ENCODE measurements at places on chromosomes 2 and 18.

DNA sequence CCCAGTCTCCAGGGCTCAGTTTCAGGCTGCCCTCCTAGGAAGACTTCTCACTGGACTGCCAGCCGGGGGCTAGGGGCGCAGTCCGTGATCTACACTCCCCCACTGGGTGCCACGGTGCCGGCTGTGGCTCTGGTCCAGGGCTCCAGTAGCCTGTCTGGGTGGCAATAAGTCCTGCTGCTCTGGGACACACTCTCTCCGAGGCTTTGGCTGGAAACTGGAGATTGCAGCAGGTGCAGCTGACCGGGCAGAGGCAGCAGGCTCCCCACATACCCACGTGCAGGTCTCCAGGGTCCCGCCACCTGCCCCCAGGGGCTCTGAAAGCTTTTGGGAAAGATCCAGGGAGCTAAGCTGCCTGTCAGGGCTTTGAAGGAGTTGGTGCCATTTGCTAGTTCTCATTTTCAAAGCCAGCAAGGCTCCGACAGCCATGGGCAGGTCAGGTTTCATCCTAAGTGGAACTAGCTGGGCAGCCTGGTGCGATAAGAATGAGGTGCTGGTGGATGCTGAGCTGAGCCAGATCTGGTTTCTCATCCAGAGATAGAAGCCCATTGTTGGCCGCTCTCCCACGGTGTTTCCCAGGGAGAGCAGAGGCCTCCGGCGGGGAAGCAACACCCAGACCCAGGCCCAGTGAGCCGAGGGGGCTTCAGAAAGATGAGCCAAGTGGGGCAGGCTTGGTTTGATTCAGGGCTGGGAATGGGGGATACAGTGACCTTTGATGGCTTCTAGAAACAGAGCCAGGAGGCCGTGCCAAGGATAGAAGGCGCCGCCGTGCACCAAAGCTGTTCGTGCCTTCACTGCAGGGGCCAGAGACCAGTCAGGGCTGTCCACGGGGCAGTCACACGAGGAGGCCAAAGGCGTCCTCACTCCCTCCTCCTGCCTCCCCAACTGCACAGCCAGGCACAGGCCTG is 141.7 kb upstream of the GPC1 start:
- DNase-seq: no peak

DNA sequence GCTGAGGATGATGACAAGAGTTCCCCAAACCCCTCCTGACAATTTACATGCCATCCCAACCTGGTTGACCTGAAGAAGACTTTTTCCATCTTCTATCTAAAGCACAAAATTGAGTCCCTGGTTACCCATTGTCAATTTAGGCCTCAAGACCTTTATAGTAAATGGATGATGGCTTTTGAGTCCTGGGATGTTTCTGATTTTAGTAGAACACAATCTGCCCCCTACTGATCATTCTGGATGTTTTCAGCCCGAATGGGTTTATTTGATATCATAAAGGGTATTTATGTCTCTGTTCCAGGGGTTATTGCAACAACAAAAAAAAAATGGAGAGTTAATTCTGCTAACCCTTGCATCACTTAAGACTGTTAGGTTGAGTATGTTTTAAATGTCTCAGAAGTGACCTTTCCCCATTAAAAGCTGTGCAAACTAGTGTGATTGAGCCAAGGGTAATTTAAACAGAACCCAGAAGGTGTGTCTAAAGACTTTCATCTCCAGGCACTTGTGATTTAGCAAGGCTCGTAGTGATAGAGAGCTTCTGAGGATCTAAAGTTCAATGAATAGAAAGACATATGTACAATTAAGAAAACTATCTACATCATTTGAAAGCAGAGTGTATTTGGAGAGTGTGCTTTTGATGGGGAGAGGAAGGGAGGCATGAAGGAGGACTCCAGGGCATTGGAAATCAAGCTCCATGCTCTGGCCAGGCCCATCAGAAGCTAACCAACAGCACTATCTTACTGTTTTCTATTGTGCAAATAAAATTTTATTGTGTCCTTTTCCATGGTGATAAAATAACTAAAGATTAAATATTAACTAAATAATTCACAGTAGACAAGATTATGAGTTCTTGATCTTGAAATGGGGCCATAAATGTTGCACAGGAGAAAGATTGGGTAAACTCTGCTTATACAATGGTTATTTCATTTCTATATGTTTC is 96.6 kb upstream of the NOSTRIN start:
- DNase-seq: no peak

DNA sequence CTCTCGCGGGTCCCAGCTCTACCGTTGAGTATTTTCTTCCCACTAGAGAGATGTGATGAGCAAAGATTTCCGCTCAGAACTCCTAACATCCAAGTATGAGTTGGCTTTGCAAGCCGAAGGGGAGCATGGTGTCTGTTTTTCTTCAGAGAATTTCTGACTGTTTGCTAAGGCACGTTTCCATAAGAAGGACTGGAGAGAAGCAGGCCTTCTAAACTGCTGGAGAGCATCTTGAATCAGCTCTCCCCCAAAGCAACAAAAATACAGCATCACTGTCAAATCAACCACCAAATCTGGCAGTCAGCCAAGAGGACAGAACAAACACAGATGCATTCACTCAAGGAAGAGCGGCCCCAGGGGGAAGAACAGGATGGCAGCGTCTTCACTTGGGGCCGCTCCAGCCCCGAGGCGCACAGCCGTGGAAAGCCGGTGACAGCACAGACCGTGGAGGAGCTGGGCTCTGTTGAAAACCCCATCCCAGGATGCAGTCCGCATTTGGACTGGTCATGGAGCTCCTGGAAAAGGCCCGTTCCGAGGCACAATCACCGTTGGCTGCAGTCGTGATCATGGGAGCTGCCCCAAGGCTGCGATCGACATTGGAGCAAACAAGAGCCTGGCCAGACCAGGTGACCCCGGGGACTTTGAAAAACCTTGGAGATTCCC is 101.4 kb downstream of the NFATC1 start:
- DNase-seq: no peak

DNA sequence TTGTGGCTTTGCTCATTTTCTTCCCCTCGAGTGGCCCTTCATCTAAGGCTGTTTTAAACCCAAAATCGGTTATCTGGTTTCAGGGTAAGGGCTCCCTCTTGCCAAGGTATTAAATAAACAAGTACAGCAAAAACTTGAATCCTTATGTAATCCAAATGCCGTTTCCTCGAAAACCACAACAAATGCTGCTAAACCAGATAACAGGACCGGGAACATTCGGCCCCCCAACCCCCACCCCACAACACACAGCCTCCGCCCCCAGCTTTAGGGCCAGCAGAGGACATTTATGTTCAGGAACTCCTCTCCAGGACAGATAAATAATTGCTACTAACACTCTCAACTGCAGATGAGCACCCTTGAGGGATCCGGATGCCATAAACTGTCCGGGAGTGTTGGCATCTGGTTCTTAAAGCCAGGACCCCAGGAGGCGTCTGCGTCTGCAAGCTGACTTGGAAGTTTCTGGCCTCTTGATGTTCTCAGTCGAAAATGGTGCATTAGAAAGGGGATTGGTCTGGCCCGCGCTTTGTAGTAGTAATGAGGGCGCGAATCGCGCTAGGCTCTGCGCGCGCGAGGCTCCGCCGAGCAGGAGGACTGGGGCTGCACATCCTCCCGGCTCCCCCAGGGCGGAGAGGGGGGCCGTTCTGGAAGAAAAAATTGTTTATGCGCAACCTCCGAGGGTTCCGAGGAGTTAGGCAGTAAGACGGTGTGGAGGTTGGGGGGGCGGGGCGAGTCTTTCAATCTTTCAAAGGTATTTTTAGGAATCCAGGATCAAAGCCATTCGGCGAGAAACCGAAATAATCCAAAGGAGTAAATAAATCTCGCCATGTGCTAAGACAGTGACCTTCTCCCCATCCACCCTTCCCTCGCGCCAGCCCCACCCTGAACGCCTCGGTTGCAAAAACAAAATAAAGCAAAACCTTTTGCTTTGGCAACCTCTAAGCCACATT is 3.9 kb upstream of the ID2 start:
- DNase-seq: no peak

DNA sequence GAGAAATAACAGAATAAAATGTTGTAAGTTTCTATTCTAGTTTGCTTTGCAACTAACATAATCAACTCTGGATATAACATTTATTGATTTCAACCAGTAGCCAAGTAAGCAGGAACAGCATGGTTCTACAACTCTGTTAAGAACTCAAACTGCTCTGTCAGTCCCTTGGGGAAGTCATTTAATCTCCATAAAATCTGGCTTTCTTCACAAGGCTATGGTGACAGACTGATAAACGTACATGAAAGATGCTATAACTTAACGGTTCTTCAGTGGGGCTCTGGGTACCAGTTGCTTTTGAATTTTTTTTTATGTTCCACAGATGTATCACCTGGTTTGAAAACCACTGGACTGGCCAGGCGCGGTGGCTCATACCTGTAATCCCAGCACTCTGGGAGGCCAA is 10.3 kb downstream of the PSME4 start:
- DNase-seq: no peak

GRCh38 chr2:158928965-158929364 is 39.5 kb upstream of the TANC1 start:
- DNase-seq: no peak

DNA sequence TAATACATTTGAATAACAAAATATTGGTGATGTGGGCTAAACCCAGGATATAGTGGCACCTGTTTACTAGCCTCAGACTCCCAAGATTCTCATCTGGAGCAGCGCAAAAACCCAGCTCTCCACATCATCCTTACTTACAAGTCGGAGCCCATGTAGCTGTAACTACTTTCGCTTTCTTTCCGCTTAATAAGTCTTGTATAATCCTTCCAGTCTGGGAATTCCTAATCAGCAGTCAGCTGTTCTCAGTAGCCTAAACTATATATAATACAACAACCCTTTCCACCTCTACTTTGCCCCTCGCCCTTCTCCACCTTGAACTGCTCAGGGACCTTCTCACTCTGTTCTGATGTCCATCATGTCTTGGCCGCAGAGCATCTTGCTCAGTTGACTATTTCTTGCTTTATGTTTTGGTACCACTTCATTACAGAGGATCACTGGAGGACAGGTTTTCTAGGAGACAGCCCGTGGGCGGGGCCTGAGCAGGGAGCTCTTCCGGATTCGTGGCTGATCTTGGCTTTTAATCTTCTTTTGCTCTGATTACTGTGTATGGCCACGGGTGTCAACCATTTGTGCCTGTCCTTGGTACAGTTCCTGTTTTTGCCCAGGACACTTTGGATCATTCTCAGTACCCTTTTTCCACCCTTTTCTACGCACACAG is 119.9 kb upstream of the SERTAD2 start:
- no peak for DNase-seq

- DNase-seq: no peak
Measured at GRCh38 chr2:10556271-10557140, 108.4 kb upstream of the ODC1 start.

GRCh38 chr2:25374827-25375226 is 33.1 kb upstream of the DNMT3A start:
- no peak for DNase-seq

DNA sequence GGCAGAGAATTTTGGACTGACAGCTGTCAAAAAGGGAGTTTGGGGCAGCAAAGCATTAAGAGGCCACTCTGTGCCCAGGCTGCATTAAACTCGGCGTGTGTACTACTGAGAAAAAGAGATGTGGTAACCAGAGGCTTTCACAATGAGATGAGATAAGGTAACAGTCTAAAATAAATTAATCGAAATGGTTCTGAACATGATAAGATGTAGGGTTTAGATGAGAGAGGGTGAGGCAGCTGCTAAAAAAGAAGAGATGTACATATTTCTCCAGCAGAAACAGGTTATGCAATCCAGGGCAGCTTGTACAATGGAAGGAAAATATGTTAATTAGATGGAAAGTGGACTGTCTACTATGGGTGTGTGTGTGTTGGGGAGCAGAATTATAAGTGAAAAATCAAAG is 39.2 kb upstream of the ACTR3 start:
- no peak for DNase-seq

GRCh38 chr2:28764909-28765711 is 13.5 kb downstream of the PPP1CB start:
- DNase-seq: no peak

DNA sequence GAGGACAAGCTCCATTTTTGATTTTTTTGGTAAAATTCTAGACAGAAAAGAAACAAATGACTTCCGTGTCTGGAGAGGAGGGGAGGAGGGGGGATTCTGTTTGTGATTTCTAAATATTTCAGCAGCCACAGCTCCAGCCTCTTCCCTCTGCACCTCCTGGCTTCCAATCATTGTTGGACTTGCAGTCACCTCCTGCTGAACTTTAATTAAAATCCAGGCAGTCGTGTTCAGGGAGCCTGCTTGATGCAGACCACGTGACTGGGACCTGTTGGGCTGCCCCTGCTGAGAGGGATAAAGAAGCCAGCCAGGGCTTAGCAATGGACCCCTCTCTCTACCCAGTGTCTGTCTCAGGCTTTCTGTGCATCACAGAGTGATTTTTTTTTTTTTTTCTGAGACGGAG is 115.1 kb downstream of the SH3BP4 start:
- DNase-seq: no peak

DNA sequence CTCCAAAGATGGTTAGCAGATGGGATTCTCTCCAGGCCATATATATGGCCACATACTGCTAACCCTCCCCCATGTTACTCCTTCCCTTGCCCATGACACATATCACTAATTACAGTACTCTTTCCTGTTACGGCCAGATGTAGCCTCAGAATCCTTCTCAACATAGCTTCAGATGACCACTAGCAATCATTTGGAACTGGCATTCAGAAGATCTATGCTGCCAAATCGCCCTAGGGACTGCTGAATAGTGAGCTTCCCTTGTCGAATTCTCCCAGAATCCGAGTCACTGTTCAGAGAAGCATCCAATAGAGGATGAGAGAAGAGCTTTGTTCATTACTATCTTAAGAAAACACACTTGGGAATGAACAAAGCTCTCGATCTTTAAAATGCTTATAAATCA is 121.2 kb upstream of the TANK start:
- DNase-seq: no peak

DNA sequence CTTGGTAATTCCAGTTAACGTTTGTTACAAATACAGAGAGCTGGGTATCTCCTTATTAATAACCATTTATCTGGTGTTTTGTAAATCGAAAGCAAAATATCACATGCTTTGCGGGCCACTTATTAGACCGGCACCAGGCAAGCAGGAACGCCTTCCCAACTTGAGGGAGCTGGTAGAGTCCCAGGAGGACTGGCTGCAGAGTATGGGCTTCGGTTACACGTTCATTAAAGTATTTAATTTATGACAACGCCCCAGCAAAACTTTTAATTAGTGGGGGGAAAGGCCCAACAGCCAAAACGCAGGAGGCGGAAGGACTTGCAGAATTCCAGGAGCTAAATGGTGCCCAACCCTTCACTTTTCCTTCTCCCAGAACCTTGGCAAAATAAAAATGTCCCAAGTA is 3.7 kb downstream of the SMAD7 start:
- DNase-seq: no peak

GRCh38 chr2:196213252-196213980 is 42.0 kb upstream of the STK17B start:
- DNase-seq: no peak

All from GM12891 (cell line).